ENCODE measurements at places on chromosomes 7 and 10.

DNA sequence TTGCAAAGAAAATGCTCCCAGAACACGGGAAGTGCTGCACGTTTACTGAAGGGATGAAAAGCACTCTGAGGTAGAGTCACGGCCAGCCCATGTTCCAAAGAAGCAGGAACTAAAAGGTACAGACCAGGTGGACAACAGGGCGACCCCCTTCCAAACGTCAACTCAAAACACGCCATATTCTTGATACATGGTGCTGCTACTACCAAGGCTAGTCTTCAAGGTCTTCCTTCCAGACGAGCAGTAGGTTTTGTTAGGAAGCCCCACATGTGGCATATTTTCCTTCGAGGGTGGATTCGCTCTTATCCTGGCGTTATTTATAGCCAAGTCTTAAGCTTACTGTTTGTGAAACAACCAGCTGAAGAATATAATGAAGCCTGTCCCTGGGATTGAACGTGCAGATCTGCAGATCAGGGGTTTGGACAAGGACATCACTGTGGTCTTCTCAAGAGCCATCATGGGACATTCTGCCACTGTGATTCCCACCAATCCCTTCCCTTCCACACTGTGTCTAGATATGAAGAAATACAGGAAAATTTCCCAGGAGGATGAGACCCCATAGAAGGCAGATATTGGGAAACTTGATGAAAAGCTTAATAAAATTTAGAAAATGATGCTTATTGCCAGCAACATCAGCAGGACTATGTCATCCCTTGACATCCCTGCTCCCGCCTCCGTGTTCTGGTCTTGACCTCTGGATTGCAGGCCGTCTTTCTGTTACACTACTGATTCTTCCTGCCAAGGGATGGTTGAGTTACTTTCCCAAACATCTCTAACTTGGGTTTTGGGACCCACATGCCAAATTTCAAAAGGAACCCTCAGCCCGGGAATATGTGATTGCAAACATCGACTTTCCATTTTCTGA is 734.4 kb downstream of the PARD3 start:
- no peak for DNase-seq

GRCh38 chr10:4267086-4267773 is 482.2 kb upstream of the KLF6 start:
- no peak for DNase-seq

DNA sequence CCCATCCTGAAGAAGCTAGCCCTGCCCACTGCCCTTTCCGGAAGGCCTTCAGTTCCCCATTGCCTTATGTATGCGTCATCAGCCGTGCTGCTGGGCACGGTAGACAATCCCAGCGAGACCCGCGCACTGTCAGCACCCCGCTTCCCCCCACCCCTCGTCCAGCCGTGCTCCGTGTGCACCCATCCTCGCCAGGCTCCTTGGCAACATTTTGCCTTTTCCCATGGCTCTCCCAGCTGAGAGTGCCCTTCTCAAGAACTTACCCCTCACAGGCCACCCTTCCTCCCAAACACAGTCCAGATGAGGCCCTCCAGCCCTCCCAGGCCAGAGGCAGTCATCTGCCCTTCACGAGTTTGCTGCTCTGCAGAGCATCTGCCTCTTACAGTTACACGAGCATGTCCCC is 633.8 kb upstream of the FOXK1 start:
- DNase-seq: no peak

DNA sequence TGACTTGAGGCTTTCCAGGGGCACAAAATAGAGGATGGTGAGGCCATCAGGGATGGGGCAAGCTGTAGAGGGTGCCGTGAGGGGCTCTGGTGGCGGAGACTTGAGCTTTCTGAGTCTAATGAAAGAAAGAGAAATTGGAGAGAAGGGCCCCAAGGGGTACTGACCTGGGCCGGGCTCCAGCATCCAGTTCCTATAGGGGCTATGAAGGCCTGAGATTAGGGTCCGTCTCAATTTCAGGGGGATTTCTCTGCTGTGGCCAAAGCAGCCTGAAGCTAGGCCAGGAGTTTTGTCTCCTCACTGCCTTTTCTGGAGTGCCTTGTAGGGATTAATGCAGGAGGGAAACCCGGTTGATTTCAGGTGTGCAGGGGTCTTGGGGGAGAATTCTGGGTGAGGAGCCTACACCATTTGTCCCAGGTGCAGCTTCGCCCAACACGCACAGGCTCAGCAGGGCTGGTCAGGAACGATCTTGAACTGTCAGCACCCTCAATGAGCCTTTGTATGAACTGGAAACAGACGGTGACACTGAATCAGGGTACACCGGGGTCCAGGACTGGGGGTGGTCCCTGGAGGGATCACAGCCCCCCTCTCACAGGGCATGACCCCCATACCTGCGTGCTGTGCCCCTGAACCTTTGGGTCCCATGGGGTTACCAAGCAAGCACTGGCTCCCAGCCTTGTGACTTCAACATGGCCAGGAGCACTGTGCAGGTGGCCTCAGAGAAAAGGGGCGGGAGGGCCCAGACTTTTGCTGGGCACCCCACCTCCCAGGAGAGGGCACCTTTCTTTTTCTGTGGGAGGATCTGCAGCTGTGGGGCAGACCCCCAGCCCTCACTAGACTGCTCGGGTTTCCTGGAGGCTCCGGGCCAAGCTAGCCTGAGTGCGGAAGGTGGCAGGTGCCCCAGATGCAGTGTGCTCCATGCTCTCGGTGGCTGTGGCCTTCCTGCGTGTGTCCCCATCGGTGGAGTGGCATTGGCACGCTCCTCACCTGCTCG is 122.9 kb upstream of the RET start:
- DNase-seq: no peak

- no peak for DNase-seq
Measured at GRCh38 chr10:121792198-121792597, 135.6 kb downstream of the ATE1 start.

All from stimulated activated CD8-positive, alpha-beta memory T cell treated with anti-CD3 and anti-CD28 coated beads, Interleukin-4, amount 100 ng/mL, for 1 hour (primary cell).